ENCODE measurements at places on chromosomes 1 and 21.

GRCh38 chr1:232793944-232794343, 11.3 kb upstream of the MAP10 start:
- DNase-seq, result peak; percentile 61

DNA sequence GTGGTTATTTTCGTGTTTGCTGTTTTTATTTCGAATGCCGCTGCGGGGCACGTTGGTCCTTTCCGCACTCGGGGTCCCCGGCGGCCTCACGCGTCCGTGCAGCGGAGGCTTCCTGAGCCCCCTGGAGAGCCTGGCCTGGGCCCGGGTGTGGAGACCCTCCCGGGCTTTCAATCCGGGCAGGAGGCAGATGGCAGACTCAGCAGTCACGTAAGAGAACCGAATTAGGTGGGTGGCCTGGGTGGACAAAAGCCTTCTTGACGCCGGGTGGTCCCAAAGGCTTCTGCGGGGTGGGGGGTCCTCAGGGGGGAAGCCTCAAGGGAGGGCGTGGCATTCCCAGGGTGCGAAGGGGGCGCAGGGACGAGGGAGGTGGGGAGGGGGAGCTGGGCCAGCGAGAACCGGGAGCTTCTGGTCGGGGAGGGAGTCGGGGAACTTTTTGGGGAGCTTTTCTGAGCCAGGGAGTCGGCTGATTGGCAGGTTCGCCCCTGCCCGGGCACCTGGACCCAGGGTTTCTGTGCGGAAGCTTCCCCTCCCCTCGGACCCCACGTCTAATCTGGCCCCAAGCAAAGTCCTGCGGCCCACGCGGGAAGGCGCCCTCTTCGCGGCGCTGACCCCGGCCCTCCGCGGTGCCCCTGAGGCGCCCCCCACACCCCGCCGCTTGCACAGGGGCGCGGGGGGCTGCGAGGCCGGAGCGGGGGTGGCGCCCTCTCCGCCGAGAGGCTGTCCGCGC, 1.3 kb upstream of the HES4 start:
- no peak for DNase-seq

DNA sequence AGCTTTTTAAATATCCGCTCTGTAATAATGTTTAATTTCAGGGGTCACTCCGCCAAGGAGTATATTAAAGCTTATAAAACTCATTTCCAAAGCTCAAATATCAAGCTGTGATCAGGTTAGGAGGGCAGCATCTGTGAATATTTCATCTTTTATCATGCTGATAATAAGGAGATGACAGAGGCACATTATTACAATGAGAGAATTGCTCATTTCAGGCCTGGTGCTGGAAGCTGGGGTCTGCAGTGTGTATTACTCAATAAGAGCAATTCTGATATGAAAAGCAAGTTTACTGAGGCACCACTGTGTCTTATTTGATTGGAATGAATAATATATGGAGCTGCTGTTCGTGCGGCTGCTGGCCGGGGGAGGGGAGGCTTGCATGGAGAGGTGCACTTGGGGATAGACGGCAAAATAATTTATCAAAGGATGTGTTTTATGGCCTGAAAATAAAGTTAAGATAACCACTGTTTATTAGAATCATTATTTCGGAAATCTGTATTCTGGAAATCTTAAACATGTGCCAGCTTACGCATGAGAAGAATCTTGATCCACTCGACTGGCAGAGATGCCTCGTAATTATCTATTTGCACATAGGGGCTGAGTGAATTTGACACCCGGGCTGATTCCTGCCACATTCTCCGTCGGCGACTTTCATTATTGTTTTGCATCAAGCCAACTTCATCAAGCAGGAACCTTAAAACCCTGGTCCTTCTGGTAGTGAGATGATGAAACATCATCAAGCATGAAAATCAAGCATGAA, 173.2 kb downstream of the RRAGC start:
- DNase-seq, result no peak

GRCh38 chr1:113286156-113286555, 104.2 kb upstream of the MAGI3 start:
- DNase-seq, result no peak

GRCh38 chr1:116168277-116169032, 57.3 kb downstream of the MAB21L3 start:
- DNase-seq, result peak; percentile 40

GRCh38 chr1:205915354-205915990, 27.8 kb downstream of the SLC26A9 start:
- DNase-seq, result no peak

- DNase-seq, result no peak
Measured at GRCh38 chr1:147586414-147586813, 45.1 kb downstream of the BCL9 start.

- DNase-seq, result no peak
Measured at GRCh38 chr1:113136476-113136875, 63.5 kb downstream of the LRIG2 start.

DNA sequence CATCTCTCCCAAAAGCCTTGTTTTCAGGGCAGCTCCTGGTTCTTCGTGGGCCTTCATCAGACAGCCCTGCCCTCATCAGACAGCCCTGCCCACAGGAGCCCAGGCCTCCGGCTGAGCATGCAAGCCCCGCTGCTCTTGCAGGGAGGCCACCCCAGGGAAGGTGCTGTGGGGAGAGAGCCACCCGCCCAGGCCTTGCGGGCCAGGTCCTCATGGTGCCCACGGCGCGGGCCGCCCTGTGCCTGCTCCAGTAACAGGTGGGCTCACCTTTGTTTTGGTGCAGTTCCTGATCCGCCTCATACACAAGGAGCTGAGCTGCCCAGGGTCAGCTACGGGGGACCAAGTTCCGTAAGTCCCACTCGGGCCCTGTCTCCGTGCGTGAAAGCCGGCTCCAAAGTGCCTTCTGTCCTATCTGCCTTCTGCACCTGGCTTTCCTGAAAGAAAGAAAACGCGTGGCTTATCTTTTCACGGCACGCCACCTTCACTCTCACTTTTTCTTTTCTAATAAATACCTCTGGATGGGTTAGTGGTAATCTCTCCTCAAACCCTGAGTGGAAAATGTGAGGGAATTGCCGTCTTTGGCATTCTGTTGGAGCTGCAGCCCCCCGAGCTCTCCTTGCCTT, 65.9 kb downstream of the SLC37A1 start:
- no peak for DNase-seq

Data from amniotic epithelial cell (primary cell).